ENCODE measurements at places on chromosomes 12 and 14. TPM values are rescaled to one million over a fixed set of nuclear protein-coding genes. Genes with fewer than 3 reads are reported as not detected.

DNA sequence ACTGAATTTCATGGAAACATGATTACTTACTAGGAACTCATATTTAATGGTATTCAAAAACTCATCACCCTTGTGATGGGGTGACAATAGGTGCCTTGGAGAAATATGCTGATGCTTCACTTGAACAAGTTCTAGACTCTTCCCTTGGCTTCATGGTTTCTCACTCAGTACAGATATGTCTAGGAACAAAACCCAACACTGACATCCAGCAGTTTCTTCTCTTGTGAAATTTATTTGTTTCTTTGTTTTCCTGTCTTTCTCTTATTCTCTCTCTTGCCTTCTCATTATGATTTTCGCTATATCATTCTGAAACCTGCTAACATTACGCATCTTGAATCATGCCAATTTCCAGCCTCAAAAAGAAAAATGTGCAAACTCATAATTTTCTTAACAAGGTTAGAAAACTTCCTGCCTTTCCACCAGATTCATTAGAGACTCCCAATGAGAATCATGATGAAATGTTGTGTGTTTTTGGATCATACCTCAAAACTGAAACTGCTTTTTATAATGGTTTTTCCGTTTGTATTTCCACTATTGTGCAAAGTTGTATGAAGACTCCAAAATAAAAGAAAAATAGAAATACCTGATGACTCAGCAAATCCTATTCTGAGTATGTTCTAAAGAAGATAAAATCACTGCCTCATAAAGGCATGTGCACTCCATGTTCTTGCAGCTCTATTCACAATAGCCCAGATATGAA lies 1021.5 kb downstream of the TMEM121 start:
- DNase-seq = no peak
- H3K36me3 ChIP-seq = no peaks in the 10 kb centered on the region
- H3K4me3 ChIP-seq = no peak overlapping the region
- H3K27me3 ChIP-seq = no peaks in the 10 kb centered on the region
- no peak overlapping the region for H3K27ac ChIP-seq

Gene PTCSC3
- not detected for total RNA-seq

DNA sequence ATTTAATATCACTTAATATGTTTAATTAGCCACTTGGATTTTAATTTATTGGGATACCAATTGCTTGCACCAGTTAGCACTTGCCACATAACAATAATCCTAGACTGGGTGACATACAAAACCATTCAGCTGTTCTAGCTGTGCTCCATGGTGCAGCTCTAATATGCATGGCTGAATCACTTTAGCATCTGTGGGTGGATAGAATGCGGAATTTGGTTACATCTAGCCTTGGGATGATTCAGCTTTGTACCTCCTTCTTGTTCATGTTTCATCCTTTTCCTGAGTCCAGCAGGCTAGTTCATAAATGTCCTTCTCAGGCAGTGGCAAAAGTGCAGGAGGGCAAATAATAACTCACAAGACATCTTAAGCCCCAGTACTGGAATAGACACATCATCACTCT lies 1263.0 kb downstream of the LRFN5 start:
- H3K36me3 ChIP-seq = no peaks in the 10 kb centered on the region
- H3K4me3 ChIP-seq = no peak overlapping the region
- no peak for DNase-seq

Gene GUCY2C
- total RNA-seq = not detected

Data from osteocyte (in vitro differentiated cells).